ENCODE measurements at places on chromosomes 7 and 10.

DNA sequence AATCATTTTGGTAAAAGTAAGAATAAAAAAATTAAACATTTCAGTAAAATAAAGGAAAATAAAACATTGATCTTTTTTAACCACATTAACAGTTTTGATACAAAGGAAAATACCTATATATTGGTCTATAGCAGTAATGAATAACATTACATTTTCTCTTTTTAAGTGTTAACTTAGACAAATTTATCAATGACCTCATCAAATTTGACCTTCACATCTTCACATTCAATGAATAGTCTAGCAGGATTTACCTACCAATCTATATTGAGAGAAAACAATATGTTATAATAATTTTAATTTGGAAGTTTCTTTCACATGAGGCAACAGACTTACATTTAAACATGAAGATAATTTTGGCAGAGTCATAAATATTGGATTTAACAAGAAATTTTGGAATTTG is 17.9 kb upstream of the UBE2D1 start:
- DNase-seq = no peak

GRCh38 chr7:112080978-112081377 is 125.2 kb downstream of the DOCK4 start:
- DNase-seq = peak; percentile 57

DNA sequence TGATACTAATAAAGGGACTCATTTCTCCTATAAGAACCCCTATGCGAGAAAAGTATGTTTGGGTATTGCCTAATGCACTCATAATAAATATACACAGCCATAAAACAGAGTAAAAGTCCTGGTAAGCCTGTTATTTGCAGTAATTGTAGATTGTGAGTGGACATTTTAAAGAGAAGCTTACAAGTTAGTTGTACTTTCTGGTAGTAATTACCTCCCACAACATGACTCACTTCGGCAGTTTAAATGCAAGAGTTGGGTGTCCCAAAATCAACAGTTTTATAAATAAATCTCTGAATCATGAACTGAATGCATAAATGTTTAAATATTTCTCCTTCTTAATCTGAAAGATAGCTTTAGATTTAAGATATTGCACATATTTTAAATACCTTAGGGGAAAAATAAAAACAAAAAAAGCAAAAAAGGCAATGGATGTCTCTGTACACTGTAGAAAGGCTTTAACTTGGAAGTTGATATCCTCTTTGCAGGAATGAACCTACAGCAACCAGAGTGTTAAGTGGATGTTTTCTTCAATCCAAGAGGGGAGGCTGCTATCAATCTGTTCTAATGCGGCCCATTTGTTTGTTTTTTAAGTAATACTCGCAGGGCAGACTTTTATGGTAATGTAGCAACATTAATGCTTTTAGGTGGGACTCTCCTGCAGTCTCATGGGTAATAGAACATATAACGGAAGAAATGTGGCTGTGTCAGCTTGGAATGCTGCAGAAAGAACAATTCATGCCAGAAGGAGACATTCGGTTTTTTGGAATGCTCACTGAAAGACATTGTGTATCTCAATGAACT is 57.3 kb upstream of the ZEB1 start:
- DNase-seq = peak; percentile 88

- DNase-seq = no peak
Observed at GRCh38 chr7:22143491-22143890, 197.8 kb upstream of the CDCA7L start.

- no peak for DNase-seq
Observed at GRCh38 chr7:84393786-84394185, 199.2 kb upstream of the SEMA3A start.

- no peak for DNase-seq
Observed at GRCh38 chr10:86650151-86650550, 4.2 kb upstream of the OPN4 start.

GRCh38 chr10:52368725-52369124 is 54.6 kb downstream of the DKK1 start:
- no peak for DNase-seq

- no peak for DNase-seq
Observed at GRCh38 chr10:132104471-132105301, 38.9 kb downstream of the JAKMIP3 start.

DNA sequence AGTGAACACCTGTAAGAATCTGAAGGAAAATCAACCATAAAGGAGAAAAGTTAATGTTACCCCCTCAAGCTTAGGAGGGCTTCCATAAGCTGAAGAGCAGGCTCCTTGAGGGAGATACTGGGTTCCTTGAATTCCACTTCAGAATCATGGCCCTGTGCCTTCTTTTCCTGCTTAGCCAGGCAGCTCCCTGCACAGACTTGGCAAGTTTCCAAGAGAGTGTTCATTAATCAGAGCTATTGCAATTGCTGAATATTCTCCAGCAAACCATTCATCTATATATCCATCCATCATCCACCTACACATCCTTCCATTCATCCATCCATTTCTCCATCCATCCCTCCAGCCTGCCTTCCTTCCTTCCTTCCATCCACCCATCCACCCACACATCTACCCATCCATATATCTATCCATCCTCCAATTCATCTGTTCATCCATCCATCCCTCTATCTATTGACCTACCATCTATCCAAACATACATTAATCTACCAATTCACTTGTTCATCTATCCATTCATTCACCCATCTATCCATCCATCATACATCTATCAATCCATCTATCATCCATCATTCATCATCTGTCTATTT is 574.4 kb downstream of the PTPRN2 start:
- DNase-seq = no peak

- DNase-seq = no peak
Observed at GRCh38 chr10:23693501-23693901, 254.6 kb downstream of the OTUD1 start.

- no peak for DNase-seq
Observed at GRCh38 chr7:91425149-91425548, 160.9 kb downstream of the FZD1 start.

DNA sequence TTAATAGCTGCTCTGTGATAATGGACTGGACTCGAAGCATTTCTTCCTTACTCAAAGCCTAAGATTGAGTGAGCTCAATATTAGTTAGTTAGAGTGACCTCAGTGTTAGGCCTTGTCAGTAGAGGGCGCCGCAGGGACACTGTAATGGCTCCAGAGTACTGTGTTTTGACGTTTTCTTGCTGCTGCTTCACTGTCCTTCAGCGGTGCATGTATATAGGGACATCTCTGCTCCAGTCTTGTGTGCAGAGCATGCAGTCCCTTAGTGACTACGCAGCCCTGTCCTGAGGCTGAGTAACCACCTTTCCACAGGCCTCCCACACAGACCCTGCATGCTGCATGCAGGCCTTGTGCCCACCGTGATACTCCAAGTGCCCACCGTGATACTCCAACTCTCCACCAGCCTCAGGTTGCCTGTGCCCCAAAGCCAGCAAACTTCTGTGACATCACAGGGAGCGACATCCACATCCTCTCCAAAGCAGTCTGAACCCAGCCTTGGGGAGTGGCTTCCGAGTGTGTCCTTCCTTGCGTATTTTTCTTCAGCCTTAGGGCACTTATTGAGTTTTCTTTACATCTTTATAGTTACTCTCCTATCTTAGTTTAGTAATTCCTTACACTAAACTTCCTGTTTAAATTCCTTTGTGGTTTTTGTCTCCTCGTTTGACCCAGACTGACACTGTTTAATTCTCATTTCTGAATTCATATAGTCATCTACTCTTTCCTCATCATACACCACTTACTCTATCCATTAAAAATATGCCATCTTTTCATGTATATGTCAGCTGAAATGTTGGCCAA is 118.2 kb downstream of the JAZF1 start:
- DNase-seq = peak; percentile 80

DNA sequence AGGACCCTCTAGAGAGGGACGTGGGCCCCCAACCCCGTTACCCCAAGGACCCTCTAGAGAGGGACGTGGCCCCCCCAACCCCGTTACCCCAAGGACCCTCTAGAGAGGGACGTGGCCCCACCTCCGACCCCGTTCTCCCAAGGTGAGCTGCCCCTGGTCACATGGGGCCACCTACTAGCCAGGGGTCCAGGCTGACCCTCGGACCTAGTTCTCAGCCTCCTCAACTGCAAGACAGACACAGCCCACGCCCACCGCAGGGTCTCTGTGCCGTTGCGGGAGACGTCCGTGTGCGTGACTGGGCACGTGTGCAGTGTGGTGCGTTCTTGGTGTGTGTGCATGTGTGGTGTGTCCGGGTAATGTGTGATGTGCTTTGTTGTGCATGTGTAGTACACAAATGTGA is 21.6 kb upstream of the UTF1 start:
- no peak for DNase-seq

DNA sequence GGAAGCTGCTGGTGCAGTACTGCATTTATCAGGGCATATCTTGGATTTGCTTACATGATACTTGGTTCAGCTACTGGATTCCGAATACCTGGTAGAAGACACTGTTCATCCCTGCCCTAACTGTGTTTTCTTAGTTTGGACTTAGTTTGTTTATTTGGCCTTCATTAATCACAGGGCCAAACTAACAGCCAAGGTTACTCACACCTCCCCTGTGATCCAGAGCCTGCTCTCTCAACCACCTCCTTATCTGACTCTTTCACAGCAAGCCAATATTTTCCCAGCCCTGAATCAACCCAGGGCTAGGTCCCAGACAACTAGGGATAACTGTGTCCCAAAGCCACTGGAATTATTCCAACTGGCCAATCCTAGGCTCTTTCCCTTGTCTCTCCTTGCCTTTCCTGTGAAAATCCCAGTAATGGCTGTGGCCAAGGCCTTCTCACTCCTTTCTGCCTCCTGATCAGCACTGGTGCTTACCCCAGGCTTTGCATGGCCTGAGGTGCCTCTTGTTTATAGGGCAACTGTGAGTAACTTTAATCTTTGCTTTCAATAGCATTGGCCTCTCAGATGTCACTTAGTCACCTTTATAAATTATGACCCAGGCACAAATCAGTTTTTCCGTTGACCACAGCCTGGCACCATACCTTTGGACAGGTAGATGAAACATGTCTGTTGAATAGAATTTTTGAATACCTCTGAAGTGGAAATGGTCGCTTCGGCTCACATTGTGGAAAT is 9.3 kb upstream of the JCAD start:
- DNase-seq = peak; percentile 70

DNA sequence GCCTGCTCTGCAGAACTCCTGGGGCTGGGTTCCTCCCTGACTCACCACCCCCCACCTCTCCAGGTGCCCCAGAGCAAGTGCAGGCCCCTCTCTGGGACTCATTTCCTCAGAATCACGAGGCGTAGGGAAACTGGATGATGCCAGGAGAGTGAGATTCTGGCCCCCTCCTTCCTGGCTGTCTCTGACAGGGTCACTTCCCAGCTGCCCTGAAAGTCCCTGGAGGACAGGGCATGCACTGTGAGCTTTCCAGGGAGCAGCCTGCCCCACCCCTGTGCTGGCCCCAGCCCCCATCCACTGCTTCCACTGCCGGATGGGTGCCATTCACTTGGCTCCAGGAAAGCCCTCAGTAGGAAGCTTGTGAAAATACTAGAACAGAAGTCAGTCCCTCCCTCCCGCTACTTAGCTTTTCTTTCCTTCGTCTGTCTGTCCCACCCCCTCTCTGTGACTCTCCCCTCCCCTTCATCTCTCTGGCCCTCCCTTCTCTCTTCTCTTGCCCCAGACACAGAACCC is 10.4 kb downstream of the TACR2 start:
- no peak for DNase-seq

GRCh38 chr7:21028186-21028585 is 241.5 kb upstream of the SP8 start:
- DNase-seq = no peak

DNA sequence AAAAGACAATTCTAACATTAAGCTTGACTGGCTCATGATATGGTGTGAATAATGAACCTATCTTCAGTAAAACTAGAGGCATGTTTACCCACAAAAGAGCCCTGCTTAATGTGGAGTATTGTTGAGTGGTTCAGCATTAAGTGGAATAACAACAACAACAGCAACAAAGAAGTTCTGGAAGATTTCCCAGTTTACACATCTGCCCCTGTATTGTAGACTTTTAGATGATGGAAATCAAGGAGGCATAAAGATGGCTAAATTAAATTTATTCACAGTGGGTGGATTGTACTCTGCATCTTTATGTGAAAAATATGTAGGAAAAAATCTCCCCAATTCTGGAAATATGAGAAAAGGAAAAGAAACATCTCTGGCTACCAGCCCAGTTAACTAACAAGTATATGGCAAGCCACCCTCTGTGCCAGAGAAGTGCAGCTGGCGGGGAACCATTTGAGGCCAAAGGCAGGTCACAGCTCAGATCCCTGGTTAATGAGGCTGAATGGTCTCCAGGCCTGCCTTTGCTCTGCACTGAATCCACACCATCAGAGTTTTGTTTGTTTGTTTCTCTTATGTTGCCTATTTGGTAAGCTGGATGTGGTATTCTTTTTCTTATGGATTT is 186.0 kb downstream of the SEMA3D start:
- DNase-seq = no peak

- DNase-seq = peak; percentile 83
Observed at GRCh38 chr10:112811741-112812551, 138.1 kb upstream of the TCF7L2 start.

- no peak for DNase-seq
Observed at GRCh38 chr7:132024290-132024689, 467.9 kb upstream of the PODXL start.

- DNase-seq = peak; percentile 49
Observed at GRCh38 chr7:75962607-75963380, 31.6 kb downstream of the TMEM120A start.

DNA sequence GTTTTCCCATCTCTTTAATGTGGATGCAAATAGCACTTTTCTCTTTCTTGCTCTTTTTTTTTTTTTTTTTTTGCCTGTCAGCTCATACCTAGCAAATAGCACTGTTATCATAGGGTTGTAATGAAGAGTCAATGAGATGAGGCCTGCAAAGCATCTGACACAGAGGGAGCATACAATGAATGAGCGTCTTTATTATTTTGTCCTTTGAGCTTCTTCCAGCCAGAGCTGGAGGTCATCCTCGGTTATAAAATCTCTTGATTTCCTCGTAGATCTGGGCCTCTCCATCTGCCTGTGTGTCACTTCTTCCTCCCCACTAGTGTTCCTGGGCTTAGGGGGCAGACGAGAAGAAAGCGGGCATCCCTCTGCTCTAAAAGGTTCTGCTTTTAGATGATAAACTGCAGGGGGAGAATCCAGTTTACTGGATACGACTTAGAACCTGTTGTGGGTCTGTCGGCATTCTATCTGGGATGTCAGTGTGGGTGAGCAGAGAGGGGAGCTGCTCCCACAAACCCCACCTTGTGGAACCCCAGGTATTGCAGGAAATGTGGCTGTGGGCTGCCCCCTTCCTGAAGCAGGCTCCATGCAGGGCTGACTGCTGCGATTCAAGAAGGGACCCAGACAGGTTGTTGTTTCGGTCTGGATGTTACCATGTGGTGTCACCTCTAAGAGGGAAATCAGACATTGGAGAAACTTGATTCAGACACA is 135.8 kb upstream of the GPR26 start:
- no peak for DNase-seq

- DNase-seq = peak; percentile 83
Observed at GRCh38 chr10:102434394-102435132, 2.2 kb upstream of the CUEDC2 start.

DNA sequence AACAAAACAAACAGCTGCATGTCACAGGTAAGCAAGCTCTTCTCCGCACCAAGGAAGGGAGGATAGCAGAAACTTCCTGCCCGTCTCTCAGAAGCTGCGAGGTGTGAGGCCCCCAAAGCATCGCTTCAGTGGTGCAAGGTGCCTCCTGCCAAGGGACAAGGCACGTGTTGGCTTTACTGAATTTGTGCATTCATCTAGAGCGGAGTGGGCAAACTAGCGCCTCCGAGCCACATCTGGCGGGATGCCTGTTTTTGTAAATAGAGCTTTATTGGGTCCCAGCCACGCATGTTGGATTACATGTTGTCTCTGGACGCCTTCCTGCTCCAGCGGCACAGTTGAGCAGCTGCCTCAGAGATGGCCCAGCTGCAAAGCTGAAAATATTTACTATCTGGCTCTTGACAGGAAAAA is 27.7 kb downstream of the PHYH start:
- DNase-seq = no peak
